AG04449 (cell line): ENCODE measurements at places on chromosomes 6 and 20.
A peak's percentile ranks its signal among the peaks of the same experiment; 100 is the strongest.

DNA sequence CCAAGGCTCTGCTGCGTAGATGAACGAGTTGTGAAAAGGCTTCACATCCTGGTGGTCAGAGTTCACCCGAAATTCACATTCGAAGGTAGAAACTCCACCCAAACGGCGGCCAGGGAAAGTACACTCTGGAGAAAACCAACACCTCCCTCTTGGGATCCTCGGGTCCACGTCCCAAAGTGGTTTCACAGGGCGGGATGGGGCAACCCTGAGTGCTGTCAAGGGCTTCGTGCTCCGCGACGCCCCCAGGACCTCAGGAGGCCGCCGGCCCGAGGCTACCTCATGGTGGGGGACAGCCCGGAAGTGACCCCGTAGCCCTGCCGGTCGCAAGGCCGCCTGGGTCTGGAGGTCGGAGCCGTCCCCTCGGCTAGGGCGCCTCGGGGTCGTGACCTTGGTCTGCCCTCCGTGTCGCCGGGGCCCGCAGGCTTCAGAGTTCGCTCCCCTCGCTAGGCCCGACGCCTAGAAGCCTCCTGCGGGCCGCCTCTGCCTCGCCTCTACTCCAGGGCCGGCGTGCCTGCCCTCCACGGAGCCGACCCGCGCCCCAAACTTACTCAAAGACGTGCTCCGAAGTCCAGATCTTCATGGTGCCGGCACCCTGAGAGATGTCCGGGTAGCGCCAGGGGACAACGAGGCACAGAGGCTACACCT, at the start of gene PRELID3B:
TSS of gene PRELID3B (minus strand) at position 636 of the 645 bp plus-strand sequence. CDS start at position 580, 56 bp downstream.
- no peak for DNase-seq

DNA sequence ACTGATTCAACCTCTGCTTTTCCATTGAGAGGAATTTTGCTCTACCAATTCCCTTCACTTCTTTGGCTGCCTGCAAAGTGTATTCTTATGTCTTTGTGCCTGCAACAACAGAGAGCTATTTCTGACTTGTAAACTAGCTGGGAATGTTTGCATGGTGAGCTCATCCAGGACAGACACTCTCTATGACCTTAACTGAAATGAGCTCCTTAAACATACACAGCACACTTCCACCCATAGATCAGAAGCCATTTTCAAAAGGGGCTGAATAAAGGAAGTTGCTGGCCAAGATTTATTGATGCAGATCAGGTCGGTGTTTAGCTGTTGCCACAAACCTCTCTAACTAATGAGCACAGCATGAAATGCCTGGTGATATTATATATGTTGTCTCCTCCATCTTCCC, 377.7 kb downstream of the BTBD9 start:
- DNase-seq, result peak; percentile 57

- no peak for DNase-seq
Measured at GRCh38 chr6:167683028-167683862, 143.5 kb upstream of the AFDN start.

GRCh38 chr6:72622094-72622940, 453 bp downstream of the KCNQ5 start:
- DNase-seq, result no peak

- DNase-seq, result no peak
Measured at GRCh38 chr20:50449738-50450492, 60.3 kb upstream of the PTPN1 start.

- no peak for DNase-seq
Measured at GRCh38 chr6:41785254-41785653, 2.2 kb upstream of the TOMM6 start.
